ENCODE measurements at places on chromosomes 3 and 15.

- no peak for DNase-seq
Measured at GRCh38 chr3:13018043-13018451, 55.2 kb downstream of the IQSEC1 start.

DNA sequence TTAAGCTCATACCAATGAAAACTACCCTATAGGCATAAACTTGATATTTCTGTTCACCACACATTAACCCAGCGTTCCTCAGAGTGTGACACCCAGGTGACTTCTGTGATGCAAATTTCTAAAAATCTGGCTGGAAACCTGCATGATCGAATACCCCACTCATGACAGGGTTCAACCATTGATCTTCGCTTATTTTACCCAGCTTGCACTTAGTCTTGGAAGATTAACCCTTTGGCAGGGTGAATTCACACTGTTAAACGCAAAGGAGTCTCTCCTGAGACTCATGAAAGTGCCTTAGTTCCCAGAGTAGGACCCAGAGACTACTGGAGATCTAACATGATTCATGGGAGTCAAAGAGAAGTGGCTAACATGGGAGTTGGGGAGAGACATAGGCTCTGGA is 391.6 kb downstream of the MECOM start:
- no peak for DNase-seq

DNA sequence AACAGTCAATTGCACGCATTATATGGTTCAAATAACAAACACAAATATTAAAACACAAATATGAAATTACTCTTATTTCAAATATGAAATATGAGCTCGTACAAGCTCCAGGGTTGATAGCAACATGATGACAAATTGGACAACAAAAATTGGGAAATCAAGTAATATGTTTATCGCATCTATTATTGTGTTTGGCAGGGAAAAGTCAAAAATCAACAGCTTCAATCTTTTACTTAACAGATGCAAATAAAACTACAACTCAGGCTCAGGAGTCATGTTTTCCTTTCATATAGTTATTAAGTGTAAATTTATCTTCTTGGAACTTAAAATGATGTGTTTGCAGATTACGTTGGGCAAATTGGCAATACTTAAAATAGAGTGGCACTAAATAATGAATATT is 41.4 kb downstream of the ZPLD1 start:
- DNase-seq: no peak

- peak; percentile 66 for DNase-seq
Measured at GRCh38 chr3:27669591-27669990, 52.5 kb downstream of the EOMES start.

DNA sequence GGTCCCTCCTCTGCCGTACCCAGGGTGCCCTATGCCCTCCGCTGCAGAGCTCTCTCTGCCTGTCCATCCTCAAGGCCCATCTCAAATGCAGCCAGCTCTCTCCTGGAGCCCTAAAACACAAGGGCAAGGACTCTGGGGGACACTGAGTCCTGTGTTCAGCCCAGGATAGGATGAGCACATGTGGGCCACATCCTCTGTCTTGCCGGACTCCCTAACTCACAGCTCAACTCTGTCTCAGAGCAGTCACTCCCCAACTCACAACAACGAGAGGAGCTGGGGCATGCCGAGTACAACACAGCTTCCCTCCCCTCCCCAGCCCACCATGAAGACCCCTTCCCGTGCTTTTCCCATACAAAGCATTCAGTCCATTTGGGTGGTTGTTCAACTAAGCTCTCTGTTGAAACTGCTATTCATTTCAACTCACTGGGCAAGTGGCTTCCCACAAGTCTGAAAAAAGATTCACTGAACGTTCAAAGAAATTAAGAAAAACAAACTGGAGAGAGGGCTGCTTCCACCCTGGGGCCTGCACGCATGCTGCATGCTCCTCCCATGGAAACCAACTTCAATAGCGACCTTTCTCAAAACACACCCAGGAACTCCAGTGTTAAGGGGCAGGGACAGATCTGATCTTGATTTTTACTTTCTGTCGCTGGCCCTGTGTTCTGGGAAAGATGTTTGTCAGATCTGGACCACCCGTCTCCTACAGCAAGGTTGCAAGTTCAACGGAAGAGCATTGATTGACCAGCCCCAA is 124.3 kb upstream of the IGF1R start:
- DNase-seq: no peak

- DNase-seq: peak; percentile 89
Measured at GRCh38 chr15:33149919-33150318, 44.6 kb downstream of the FMN1 start.

GRCh38 chr3:184880276-184881019 is 68.5 kb downstream of the VPS8 start:
- DNase-seq: no peak

- no peak for DNase-seq
Measured at GRCh38 chr3:4714045-4714444, 220.9 kb downstream of the ITPR1 start.

DNA sequence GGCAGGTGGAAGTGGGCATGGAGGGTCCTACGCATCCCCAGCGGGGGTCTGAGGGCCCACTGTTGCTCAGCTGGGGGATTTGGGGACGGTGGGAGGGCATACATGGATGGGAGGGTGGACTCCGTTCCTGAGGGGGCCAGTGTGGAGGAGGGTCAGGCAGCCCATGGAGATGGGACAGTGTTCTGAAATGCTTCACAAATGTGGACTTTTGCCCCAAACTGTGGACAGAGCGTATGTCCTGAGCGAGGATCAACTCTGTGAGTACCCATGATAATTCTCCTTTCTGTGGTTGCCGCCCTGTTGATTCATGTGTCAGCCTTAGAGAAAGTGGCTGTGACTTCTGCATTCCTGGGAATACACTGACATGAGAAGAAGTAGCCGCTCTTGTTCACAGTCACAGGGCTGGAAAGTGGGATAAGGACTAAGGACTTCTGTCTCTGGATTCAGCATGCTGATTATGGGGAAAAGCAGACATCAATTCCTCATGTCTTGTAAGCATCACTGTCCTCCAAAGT is 33.4 kb downstream of the SMAD3 start:
- peak; percentile 78 for DNase-seq

- no peak for DNase-seq
Measured at GRCh38 chr15:44092221-44092620, 102.8 kb downstream of the FRMD5 start.

GRCh38 chr15:24761704-24762302 is 86.2 kb downstream of the NPAP1 start:
- DNase-seq: no peak

DNA sequence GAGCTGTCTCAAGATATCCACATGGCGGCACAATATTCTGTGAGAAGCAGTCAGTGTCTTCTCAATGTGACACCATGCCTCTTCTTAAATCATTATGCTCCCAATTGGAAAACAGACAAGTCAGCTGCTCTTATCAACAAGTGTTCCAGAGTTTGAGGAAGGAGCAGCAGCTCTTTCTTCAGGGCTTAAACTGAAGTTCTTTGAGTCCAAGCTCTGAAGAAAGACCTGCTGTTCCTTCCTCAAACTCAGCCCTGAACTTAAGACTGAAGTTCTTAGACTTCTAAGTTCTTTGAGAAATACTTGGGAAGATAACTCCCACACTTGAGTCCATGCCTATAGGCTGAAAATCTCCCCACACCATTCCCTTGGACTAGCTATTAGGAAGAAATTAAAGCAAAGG is 43.4 kb downstream of the NPTN start:
- no peak for DNase-seq

- DNase-seq: no peak
Measured at GRCh38 chr15:96252148-96252547, 78.4 kb upstream of the NR2F2 start.

DNA sequence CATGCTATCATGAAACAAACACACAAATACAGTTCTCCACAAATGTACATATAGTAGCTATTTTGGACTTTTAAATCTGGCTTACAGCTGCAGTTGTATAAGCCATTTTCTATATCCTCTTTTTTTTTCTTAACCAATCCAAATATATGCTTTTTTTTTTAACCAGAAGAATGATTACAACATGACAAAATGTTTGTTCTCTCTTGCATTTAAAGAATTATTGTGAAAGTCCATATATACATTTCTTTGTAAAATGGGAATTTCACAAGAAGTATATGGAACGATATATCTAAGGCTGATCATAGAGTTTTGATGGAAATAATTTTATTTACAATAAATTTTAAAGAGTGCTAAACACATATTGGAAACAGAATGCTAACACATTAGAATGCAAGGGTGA is 95.6 kb downstream of the CD200R1L start:
- peak; percentile 58 for DNase-seq

GRCh38 chr15:67880651-67881182 is 40.9 kb upstream of the RNU6-1 start:
- DNase-seq: peak; percentile 67

- DNase-seq: no peak
Measured at GRCh38 chr3:73036694-73037591, 24.5 kb upstream of the EBLN2 start.

DNA sequence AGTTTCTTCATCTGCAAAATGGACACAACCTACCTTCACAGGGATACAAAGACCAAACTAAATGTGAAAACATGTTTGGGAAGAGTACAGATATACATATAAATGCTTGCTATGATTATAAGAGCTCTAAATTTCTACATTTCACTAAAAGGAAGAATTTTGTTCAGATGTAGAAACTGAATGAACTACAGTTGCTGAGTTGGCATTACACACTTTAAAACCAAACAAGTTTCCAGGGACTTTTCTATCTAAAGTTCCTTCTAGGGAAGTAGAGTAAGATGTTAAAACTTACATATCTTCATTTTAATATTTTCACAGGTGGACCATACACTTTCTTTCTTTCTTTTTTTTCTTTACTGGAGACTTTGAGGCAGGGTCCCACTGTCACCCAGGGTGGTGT is 4.6 kb downstream of the AAGAB start:
- peak; percentile 25 for DNase-seq

GRCh38 chr15:40115670-40116093 is 7.0 kb upstream of the BMF start:
- DNase-seq: peak; percentile 69

DNA sequence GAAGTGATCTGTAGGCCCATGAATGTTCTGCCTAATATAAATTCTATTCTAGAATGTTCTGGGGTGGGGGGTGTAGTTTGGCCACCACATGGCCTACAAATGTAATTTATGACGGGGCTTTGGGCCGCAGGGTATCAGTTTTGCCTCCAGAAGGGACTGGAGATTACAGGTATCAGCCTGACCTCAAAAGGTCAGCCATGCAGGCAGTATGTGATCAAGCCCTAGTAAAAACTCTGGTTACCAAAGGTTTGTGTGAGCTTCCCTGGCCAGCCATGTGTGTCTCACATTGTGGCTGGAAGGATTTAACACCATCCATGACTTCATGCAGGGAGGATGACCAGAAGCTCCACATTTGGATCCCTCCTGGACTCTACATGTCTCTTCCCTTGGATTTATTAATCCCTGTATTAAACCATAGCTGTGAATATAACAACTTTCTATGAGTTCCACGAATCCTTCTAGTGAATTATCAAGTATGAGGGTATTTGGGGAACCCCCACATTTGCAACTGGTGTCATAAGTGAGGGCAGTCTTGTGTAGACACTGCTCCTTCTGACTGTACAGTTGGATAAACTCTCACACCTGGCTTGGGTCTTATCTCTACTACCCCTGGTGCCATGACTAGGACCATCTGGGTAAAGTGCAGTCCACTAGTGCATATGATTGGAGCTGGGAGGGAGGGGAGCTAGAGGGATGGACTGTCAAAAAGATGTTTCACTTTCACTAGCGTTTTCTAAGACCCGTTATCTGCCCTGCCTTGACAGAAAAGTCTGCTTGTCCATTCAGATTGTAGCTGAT is 50.0 kb upstream of the RFX7 start:
- DNase-seq: no peak

DNA sequence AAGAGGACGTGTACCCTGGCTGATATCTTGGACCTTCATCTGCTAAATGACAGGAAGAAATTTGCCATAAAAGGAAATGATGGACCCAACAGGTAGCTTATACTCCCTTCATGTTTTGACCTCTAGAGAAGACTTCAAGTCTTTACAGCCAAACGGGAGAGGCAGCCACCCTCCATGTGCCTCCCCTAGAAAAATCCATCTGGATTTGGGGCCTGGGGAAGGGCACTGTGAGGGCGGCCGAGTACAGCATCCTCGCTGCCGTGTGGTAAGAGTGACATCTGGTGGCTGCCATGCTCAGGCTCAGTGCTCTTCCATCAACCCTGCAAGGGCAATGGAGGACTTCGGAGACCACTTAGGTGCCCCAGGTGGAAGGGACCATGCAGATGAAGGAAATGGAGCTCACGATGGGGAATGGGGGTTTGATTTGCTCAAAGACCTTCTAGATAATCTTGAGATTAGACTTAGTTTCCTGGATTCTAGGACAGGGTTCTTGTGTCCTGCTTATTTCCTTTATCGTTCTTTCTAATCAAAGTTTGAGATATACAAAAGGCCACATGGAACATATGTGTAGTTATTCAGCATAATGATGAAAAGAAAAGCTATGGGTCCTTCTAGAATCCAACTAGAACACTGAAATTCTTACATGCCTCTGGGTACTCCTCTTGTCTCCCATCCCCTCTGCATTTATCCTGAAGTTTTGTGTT is 44.4 kb downstream of the AQP9 start:
- peak; percentile 26 for DNase-seq

DNA sequence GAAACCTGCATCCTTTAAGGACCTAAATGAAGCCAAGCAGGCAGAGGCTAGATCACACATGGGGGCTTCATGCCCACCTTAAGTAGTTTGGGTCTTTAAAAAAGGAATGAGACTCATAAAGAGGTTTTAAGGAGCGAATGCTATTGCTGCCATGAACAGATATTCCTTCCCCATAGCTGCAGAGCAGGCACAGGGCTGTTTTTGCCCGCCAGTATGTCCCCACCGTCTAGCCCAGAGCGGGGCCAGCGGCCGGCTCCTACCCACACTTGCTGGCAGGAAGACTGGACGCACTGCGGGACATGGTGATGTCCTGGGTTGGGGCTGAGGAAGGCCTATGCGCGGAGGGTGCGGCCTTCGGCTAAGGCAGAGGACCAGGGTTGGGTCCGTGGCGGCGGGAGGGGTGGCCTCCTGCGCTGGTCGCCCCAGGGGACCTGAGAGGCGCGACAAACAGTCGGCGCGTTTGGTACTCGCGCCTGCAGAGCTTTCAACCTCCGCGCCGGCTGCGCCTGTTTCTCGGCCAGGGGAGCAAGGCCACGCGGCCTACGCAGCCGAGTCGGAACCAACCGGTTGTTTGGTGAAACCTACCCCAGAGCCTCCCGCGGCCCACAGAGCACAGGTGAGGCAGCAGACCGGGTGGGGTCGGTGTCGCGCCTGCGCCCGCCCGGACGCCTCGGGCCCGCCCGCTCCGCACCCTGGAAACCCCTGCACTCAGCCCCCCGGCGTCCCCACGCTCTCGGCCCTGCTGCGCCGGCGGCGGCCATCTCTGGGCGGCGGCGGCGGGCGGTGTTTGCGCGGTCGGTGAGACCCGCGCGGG is at the start of gene FAIM:
Gene FAIM, plus strand, starts transcription at position 450 of the 814 bp plus-strand sequence. CDS start 10,956 bp downstream, outside the sequence.
- peak; percentile 61 for DNase-seq

- DNase-seq: no peak
Measured at GRCh38 chr3:164673738-164674137, 404.6 kb downstream of the SI start.

Data from suppressor macrophage treated with lipopolysaccharide for 1 hour (primary cell).